NCI-H1048 (cell line): ENCODE measurements at places on chromosomes 4 and X.

GRCh38 chr4:147398556-147398955 is 82.3 kb upstream of the EDNRA start:
- DNase-seq, result no peak

GRCh38 chrX:106774981-106775380 is 27.5 kb upstream of the TBC1D8B start:
- no peak for DNase-seq

GRCh38 chr4:146633471-146633800 is 5.3 kb upstream of the POU4F2 start:
- no peak for DNase-seq

- DNase-seq, result no peak
Measured at GRCh38 chr4:138225477-138225876, 16.7 kb downstream of the SLC7A11 start.

- DNase-seq, result no peak
Measured at GRCh38 chrX:48467281-48467761, 2.7 kb downstream of the SLC38A5 start.

- no peak for DNase-seq
Measured at GRCh38 chr4:15368856-15369255, 59.0 kb upstream of the C1QTNF7 start.

- no peak for DNase-seq
Measured at GRCh38 chr4:138308356-138308755, 66.2 kb upstream of the SLC7A11 start.

DNA sequence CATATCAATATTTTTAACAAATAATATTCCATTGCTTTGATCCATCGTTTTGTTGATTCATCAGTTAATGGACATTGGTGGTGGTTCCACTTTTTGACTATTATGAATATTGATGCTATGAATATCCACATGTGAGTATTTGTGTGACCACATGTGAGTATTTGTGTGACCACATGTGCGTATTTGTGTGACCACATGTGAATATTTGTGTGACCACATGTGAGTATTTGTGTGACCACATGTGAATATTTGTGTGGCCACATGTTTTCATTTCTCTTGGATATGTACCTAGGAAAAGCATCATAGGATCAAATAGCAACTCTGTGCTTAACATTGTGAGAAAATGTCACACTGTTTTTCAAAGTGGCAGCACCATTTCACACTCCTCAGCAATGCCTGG is 433.6 kb upstream of the FRG1 start:
- DNase-seq, result no peak

DNA sequence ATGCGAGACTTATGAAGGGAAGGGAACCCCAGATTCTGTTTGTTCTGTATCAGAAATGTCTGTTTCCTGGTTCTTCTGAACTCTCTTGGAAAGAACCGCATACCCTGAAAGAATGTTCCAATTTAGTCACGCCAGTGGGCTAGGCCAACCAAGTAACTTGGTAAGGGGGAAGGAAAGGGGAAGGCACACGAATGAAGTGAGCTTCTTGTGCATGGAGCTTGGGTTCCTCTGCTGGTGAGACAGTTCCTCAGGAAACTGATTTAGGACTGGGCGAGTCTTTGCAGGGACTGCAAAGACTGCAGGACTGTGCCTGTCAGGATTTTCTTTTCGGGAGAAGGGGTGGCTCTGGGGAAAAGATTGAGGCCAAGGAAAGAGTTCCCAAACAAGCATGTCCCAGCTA is 35.6 kb downstream of the FRMPD3 start:
- DNase-seq, result no peak

DNA sequence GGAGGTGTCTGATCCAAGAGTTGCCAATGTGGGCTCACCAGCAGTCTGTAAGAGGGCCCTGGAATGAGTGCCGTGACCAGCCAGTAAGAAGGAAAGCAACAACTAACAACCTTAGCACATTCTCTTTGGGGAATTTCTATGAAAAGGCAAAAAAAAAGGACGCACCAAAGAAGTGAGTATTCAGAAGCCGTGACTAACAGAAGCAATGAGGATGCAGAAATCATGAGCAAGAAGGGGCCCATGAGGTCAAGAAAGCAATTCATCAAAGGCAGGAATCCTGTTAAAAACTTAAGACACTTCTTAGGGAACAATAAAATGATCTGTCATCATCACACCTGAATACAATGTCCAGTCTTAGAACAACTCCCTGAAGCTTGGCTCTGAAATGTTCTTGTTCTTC is 260.5 kb downstream of the RAPGEF2 start:
- no peak for DNase-seq

GRCh38 chr4:91497892-91498291 is 805.9 kb upstream of the GRID2 start:
- DNase-seq, result no peak

DNA sequence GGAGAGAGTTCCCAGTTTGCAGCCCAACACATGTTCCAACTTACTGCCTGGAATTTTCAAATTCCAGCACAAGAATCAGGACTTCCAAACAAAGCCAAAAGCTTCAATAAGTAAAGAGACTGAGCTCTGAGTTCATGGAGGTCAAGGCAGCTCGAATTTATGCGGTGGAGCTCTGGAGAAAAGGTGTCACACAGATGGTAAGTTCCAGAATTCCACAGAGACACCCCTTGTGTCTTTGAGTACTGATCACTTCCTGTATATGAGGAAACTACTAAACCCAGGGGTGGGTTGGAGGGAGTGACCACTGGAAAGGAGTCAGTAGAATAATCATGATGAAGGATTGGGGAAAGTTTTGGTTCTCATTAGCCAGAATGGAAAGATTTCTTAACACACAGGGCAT is 118.5 kb upstream of the GUCY1A1 start:
- no peak for DNase-seq

GRCh38 chr4:107818301-107818910 is 6.3 kb upstream of the SGMS2 start:
- DNase-seq, result no peak

DNA sequence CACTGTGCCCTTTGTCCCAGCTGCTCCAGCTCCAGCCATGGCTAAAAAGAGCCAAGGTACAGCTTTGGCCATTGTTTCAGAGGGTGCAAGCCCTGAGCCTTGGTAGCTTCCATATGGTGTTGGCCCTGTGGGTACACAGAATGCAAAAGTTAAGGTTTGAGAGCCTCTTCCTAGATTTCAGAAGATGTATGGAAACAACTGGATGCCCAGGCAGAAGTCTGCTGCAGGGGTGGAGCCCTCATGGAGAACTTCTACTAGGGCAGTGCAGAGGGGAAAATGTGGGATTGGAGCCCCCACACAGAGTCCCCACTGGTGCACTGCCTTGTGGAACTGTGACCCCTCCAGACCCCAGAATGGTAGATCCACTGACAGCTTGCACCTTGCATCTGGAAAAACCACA is 70.9 kb upstream of the MSX1 start:
- DNase-seq, result no peak

- no peak for DNase-seq
Measured at GRCh38 chr4:114399105-114399504, 199.5 kb upstream of the UGT8 start.

- no peak for DNase-seq
Measured at GRCh38 chr4:152630324-152630723, 49.5 kb downstream of the TMEM154 start.

DNA sequence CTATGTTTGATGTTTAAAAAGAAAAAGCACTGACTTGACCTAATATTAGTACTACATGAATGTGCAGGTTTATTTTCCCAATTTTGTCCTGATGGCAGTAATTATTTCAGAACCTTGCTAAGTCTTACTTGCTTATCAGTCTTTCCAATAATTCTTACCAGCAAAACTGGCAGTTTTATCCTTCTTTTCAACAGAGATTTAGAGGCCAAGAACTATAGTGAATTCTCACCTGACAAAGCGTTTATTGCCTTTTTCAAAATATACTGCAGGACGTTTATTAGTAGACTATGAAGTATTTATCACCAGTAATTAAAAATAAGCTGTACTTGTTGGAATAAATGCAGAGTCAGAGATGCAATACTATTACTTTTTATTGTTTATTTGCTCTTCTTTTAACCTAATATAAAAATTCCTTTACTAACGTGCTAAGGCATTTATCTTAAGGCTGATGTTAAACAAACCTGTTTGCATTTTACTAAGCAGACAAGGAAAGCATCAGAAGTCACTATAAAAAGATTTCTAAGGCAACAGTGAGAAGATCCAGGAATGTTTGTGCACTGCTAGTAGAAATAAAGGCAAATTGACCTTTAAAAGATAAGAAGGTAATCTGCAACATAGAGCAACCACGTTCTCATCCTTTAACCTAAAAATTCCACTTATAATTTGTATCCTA is 80.3 kb upstream of the NOCT start:
- no peak for DNase-seq

- no peak for DNase-seq
Measured at GRCh38 chr4:10664408-10664807, 20.2 kb downstream of the CLNK start.

- no peak for DNase-seq
Measured at GRCh38 chr4:138190452-138190858, 51.7 kb downstream of the SLC7A11 start.

GRCh38 chr4:78513411-78513975 is 38.1 kb upstream of the ANXA3 start:
- no peak for DNase-seq

DNA sequence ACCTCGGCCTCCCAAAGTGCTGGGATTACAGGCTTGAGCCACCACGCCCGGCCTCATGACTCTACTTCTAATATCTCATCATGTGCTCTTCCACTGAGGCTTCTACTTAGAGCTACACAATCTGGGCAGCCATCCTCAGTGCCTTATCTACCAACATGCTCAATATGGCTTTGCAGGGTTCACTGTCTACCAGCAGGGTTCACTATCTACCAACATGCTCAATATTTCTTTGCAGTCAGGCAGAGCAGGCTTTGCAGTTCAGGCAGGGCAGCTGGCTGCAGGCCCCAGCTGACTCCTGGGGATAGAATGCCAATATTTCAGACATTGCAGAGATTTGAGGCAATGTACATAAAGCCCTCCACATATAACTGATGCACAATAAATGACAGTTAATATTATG is 47.5 kb downstream of the PKD2 start:
- DNase-seq, result no peak

DNA sequence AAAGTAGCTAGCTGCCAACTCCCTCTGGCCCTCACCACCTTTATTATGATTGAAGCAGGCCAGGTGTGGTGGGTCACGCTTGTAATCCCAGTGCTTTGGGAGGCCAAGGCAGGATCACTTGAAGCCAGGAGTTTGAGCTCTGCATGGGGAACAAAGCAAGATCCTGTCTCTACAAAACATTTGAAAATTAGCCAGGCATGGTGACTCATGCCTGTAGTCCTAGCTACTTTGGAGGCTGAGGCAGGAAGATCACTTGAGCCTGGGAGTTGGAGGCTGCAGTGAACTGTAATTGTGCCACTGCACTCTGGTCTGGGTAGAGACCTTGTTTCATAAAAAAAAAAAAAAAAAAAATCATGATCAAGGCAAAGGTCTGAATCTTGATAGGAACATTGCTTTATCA is 467.0 kb upstream of the DIPK2B start:
- DNase-seq, result no peak

GRCh38 chrX:149469406-149469805 is 35.7 kb downstream of the IDS start:
- DNase-seq, result no peak

DNA sequence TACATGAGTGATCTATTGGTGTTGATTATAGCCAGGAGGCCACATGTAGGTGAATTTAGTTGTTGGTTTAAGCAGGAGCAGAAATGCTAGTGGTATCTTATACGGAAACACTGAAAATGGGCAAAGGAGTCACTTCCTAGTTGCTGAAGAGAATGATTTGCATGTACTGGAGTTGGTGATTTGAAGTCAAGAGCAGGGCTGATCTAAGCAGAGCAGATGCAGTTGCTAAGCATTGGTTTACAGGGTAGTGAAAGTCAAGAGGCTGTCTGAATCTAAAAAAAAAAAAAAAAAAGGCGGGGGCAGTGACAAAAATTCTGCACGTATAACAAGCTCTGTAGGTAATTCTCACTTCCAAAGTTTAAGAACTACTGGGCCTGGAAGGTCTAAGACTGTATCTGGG is 90.4 kb upstream of the HPRT1 start:
- no peak for DNase-seq

GRCh38 chrX:106728337-106728736 is 1.8 kb downstream of the RNF128 start:
- DNase-seq, result no peak

DNA sequence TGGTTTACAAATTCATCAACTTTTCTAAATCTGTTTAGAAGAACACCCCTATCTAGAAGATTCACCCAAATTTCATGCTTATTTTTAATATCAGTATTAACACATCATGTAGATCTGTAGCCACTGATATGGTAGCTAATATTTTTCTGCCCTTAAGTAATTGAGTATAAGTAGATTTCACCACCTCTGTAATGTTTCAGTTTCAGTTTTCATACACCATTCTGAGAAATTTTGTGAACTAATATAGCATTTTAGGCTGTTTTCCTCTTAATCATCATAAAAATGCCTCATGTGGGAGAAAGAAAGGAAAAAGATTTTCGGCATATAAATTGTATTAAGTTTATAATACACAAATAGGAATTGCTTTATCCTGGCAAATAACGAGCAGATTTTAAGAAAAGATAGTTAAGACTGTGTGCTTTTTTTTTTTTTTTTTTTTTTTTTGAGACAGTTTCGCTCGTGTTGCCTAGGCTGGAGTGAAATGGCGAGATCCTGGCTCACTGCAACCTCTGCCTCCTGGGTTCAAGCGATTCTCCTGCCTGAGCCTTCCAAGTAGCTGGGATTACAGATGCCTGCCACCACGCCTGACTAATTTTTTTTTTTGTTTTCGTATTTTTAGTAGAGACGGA is 21.4 kb upstream of the RBPJ start:
- no peak for DNase-seq

DNA sequence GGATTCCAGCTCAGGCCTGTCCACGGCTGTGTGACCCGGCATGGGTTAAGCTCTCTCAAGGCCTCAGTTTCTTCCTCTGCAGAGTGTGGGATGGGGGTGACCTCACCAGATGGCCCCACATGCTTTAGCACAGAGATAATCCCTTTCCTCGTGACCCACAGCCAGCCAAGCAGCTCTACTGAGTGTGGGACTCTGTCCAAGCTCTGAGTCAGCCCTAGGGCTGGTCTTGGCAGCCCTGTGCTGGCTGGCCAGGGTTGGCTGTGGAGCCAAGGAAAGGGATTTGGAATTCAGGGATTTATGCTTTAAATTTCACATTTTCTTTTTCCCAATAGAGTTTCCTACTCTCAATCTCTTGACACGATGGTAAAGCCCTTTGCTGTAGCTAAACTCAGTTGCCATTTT is 19.7 kb upstream of the SPON2 start:
- DNase-seq, result no peak

GRCh38 chr4:139658185-139658584 is 7.4 kb upstream of the MGST2 start:
- no peak for DNase-seq

DNA sequence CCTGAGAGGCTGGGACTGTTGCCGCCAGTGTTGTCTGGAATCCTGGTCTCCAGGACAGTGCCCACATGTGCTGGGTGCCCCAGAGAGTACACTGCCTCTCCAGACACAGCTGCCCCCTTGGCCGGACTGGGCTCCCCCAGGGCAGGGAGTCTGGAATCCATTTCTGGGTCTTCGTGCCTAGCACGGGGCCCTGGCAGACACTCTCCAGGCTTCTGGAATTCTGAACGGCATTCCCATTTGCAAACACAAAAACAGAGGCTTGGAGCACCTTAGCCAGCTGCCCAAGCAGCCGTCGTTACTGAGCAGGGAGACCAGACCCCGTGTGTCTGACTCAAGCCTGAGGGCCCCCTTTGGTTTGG is 20.8 kb downstream of the HMX1 start:
- no peak for DNase-seq
